ENCODE measurements at places on chromosomes 12 and 14. TPM values are rescaled to one million over a fixed set of nuclear protein-coding genes. Genes with fewer than 3 reads are reported as not detected.

EID3 gene
- polyA plus RNA-seq = 8.1 TPM

GRCh38 chr14:51073731-51074130 lies 21.2 kb downstream of the TRIM9 start:
- no peak for DNase-seq

HECTD4 gene
- polyA plus RNA-seq = 22.4 TPM

DNA sequence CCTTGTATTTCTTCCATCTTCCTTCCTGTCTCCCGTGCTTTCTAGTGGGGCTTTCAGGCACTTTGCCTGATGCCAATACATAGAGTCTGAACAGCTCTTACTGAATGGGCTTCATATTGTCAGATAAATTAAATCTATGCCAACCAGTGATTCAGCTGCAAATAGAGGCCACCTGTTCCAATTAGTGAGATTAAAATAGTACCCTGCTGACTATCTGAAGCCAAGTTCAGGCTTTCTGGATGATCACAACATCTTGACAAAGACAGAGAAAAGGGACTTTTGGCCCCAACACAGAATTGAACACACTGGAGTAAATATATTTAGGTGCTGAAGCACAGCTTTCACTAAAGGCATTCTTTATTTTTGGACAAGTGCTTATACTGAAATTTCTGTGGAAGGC lies 11.8 kb downstream of the TMCC3 start:
- no peak for DNase-seq

- no peak for DNase-seq
Measured at GRCh38 chr12:3305464-3305863, 185.5 kb upstream of the PRMT8 start.

DNA sequence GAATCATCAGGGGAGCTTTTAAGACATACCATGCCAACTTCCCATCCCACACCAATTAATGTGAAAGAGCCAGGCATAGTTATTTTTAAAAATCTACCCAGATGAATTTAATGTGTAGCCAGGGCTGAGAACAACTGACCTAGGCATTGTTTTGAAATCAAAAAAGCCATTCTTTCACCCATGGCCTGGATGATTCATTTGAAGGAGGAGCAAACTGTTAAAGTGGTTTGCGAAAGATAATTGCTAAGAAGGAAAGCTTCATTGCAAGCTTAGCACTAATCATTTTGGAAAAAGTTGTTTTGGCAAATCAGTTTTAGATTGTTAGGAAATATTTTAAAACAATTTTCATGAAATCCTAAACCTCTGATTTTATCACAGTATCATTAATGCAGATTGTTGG lies 2.1 kb upstream of the GTSF1 start:
- no peak for DNase-seq

CD163L1 gene
- polyA plus RNA-seq = 6.2 TPM

STXBP6 gene
- 1.1 TPM for polyA plus RNA-seq

GRCh38 chr14:90782892-90783291 lies 33.3 kb downstream of the TTC7B start:
- DNase-seq = no peak

DNA sequence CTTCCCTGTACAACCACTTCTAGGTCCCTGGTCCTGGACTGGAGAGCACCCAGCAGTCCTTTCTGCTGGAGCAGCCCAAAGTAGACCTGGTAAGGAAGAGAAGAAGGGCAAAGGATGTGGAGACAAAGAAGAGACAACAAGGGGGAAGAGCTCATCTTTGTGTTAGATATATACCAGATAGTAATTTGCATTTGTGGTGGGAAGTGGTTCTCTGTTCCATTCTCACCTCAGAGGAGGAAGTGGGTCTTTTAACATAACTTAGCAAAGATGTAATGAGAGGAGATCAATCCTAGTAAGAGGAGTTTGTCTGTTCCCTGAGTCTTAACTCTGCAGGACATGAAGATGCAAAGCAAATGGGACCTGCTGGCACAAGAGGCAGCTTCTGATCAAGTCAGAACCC lies 8.0 kb downstream of the CCDC198 start:
- no peak for DNase-seq

DNA sequence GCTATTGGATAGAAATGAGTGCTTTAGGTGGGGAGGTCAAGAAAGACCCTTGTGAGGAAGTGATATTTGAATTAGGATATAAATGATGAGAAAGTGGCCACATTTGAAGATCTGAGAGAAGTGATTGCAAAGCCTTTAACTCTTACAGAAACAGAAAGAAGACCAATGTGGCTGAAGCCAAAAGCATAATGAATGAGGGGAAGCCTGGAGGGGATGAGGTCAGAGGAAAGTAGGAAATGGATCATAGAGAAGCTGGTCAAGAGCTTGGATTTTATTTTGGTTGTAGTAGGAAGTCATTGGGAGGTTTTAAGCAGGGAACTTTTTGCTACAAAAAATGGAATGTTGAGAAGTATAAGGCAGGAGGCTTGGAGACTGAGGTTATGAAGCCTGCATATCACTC lies 3.5 kb upstream of the GYS2 start:
- no peak for DNase-seq

DNA sequence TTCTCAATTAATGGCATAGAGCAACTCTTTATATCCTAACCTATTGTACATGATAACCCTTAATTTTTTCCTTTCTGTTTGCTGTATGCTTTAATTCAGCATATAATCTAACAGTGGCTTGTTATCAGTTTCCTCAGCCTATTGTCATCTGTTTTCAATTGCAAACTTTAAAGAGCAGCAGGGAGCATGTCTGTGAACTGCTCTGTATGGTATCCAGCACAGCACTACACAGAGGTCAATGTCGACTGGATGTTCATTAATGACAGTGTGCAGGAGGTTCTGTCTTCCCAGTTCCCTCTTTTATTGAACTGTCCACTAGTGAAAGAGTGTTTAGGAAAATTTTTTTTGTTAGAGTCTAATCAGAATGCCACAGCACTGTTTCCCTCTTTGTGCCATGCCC lies 609.1 kb downstream of the SOX5 start:
- DNase-seq = no peak

GRCh38 chr12:47033081-47033480 lies 46.3 kb upstream of the PCED1B start:
- peak; percentile 56 for DNase-seq

DNA sequence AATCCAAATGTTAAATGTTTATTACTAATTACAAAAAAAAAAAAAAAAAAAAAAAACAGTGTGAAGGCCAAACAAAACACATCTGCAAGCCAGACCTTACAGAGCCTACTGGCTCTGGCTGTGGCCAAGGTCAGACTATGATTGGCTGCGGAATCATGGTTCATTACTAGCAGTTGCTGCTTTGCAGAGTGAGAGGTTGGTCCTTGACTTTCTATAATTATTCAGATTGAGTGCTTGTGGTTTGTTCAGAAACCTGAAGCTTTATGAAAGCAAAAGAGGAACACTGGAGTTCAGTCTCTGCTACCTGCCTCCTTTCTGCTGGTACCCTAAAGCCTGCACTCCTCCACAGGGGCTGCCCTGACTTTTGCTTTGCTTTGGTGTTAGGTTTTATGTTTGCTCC lies 550.9 kb downstream of the BCL11B start:
- no peak for DNase-seq

GRCh38 chr12:32402946-32403345 lies 3.6 kb downstream of the FGD4 start:
- no peak for DNase-seq

NGB gene
- polyA plus RNA-seq = 15.4 TPM

- no peak for DNase-seq
Measured at GRCh38 chr12:46221255-46222128, 47.4 kb downstream of the SLC38A1 start.

GRCh38 chr12:104533134-104533533 lies 76.4 kb downstream of the CHST11 start:
- no peak for DNase-seq

DNA sequence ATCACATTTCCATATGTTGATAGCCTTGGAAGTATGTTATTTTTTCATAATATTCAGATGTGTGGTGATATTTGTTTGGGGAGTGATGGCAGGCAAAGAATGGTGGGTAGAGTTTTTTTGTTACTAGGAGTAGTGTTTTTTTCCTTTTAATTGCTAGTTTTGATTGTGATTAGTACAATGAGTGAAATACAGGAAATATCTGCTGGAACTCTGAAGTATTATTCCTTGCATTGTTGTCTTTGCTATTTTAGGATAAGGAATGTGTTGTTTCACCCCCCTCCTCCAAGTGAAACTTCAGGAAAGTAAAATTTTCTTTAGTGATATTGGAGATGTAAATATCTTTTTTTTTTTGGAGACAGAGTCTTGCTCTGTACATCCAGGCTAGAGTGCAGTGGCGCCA lies 105.4 kb downstream of the DIP2B start:
- DNase-seq = no peak

POTEG gene
- polyA plus RNA-seq = not detected

DNA sequence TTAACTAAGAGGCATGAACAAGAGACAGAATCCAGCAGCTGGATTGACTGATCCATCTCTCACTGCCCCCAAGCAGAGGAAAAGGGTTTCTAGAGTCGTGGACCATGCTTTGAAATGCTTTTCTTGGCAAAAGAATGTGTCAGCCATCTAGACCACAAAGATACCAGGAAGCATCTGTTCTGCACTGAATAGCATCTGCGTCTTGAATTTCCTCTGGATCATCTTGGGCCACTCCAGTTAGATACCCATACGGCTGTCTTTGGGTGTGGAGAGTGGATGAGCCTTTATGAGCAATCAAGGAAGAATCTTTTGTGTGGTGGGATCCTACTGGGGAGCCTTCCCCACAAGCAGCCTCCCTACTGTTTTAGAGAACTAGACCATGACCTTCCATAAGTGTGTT lies 16.0 kb upstream of the RFX4 start:
- no peak for DNase-seq

PTPRR gene
- 1.4 TPM for polyA plus RNA-seq

- DNase-seq = no peak
Measured at GRCh38 chr12:116941188-116941587, 30.4 kb downstream of the FBXW8 start.

OR6J1 gene
- polyA plus RNA-seq = not detected

DNA sequence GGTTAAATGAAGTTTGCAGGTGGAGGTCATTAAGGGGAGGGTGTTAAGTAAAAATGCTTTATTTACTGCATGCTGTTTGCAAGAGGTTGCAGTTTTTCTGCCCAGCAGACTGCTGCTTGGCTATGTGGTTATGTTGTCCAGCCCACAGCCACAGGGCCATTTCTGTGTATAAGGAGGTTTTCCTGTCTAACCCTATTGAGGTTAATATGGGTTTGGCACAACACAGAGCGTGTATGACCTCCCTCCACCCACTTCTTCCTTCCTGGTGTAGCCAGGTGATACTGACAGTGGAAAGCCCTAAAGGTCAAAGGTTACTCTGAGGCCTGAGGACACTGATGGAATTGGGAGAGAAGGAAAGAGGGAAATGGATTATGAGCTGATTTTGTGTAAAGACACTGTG lies 253.7 kb upstream of the PWP1 start:
- DNase-seq = no peak

DNA sequence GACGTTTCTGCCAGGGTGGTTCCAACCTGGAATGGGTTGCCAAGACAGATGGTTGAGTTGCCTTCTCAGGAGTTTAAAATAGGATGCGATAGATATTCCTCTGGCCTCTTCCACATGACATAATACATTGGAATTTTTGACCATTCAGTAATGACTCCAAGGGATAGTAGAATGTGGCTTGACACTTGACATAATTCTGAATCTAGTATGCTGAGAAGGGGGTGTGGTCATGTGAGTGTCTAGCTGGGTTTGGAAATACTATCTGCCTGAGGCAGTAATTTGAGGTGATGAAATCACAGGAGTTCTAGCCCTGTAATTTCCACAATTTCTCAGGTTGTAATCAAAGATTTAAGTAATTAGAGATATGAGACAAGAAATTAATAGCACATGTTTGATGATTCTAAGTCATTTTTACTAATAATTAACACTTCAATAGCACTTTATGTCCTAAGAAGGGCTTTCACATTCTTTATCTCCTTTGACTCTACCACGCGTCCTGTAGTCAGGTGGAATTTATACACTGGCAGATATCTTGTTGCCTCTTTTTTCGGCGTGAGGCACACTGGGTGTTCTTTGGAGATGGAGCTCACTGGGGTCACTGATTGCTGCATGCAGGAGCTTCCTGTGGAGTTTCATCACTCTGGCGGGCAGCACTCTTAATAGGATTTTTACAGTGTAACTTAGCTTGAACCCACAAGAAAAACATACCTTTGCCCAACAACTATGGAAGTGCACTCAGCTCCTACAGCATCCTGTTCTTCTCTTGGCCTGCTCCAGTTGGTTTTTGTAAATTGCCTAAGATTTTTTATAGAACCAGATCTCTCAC lies 3.2 kb upstream of the AMIGO2 start:
- DNase-seq = no peak

LTB4R2 gene
- polyA plus RNA-seq = 1.8 TPM

KCNA1 gene
- not detected for polyA plus RNA-seq

DNA sequence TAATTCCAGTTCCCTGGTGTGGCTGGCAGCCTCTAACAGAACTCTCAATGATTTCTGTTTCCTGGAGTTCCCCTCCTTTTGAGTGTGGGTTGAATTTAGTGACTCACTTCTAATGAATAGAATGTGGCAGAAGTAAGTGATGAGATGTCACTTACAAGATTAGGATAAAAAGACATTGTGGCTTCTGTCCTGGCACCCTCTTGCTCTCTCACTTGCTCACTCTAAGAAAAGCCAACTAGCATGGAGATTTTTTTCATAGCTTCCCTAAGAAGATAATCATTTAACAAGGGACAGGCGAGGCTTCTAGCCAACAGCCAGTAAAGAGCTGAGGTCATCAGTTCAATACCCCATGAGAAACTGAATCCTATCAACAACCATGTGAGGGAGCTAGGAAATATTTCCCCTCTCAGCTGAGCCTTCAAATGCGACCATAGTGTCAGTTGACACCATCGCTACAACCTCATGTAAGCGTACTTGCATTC lies 156.7 kb downstream of the TMTC3 start:
- DNase-seq = no peak

OTUB2 gene
- 0.48 TPM for polyA plus RNA-seq

GRCh38 chr12:27206801-27207502 lies 37.1 kb upstream of the STK38L start:
- DNase-seq = no peak

GRCh38 chr12:90842477-90842876 lies 112.5 kb downstream of the CCER1 start:
- DNase-seq = no peak
